CD4-positive, alpha-beta T cell treated with Interleukin-4 for 1 hour (primary cell): ENCODE measurements at places on chromosomes 4 and X.

DNA sequence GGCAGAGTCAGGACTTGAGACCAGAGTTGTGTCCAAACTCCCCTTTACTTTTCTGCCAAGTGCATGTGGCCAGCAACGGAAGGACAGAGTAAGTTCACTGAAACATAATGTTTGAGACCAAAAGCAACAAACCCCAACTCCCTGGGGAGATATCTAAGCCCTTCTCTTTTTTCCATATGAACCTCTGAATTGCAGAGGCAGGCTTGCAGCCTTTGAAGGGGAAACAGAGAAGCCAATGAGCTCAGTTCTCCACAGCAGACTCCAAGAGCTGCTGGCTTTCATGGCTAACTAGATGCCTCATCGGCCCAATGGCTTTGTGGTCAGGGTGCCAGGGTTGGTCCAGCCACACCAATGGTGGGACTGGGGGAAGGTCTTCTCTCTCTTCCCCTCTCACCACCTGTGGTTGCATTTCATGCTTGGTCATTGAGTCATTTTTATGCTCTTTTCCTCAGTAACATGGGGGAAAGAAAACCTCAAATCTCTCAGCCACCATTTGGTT lies 34.0 kb downstream of the STARD8 start:
- no peak for DNase-seq

- DNase-seq = no peak
These were observed 24.4 kb upstream of the DCK start for GRCh38 chr4:70969076-70969475.

GRCh38 chr4:146842876-146843275 lies 102.8 kb downstream of the TTC29 start:
- DNase-seq = no peak

DNA sequence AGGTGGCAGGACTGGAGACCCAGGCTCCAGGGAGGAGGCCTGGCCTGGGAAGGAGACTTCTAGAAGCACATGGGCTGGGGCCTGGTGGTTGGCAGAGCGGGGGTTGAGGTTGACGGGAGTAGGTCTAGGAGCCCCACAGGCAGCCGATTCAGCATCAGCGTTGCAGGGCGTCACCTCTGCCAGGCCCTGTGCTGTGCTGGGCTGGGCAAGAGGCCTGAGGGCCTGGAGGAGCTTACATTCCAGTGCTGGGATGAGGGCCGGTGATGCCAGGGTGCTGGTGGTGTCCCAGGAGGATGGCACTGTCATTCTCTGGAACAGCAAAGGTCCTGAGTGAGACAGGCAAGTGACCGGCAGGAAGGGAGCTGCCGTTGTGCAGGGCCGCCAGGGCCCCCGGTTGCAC lies 76.6 kb downstream of the SORCS2 start:
- DNase-seq = no peak

GRCh38 chr4:164847016-164847415 lies 30.0 kb upstream of the APELA start:
- DNase-seq = no peak
